ENCODE measurements at places on chromosomes 7 and 10. TPM values are rescaled to one million over a fixed set of nuclear protein-coding genes. Genes with fewer than 3 reads are reported as not detected.

- DNase-seq: no peak
Measured at GRCh38 chr10:98528166-98528804, 81.5 kb upstream of the HPS1 start.

GRCh38 chr7:115178835-115179234 is 256.9 kb downstream of the MDFIC start:
- no peak for DNase-seq

- no peak for DNase-seq
Measured at GRCh38 chr7:133367561-133367960, 114.7 kb downstream of the EXOC4 start.

DNA sequence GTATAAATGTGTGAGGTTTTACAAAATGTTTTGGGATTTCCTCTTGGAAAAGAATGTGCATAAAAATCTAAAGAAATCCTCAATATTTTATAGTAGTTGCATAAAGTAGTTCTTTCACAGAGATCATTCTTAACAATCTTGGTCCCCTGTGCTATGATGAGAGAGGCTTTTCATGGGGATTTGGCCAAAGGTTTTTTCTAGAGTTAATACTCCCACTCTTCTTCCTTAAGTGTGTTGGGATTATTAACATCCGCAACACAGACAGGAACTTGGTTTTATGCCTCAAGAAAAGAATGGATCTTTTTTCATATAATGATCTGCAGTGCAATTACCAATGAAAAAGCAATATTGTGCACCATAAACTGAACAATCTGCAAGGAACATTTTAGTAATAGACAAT is 71.5 kb downstream of the AGMO start:
- DNase-seq: no peak

- no peak for DNase-seq
Measured at GRCh38 chr7:81235997-81236396, 317.1 kb upstream of the SEMA3C start.

GRCh38 chr10:26468291-26468690 is 30.1 kb downstream of the APBB1IP start:
- DNase-seq: no peak

- DNase-seq: peak; percentile 1
Measured at GRCh38 chr10:21675157-21675796, 141.2 kb downstream of the MLLT10 start.

- no peak for DNase-seq
Measured at GRCh38 chr10:61068471-61068870, 124.5 kb upstream of the RHOBTB1 start.

DNA sequence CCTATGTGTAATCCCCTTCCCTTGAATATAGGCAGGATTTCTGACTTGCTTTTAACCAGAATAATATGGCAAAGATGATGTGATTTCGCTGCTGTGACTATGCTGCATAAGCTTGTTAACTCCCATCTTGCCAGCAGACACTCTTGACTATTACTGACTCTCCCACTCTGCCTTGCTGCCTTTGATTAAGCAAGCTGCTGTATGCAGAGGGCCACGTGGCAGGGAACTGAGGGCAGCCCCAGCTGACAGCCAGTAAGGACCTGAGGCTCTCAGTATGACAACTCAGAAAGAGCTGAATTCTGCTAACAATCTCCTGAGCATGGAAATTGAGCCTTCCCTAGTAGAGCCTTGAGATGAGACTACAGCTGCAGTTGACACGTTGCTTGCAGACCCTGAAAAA is 279.4 kb upstream of the CACNA2D1 start:
- DNase-seq: no peak

- no peak for DNase-seq
Measured at GRCh38 chr10:21584834-21585530, 51.0 kb downstream of the MLLT10 start.

GRCh38 chr10:72421885-72422540 is 67.3 kb upstream of the DNAJB12 start:
- no peak for DNase-seq

GRCh38 chr10:27388761-27389399 is 115.2 kb upstream of the RAB18 start:
- no peak for DNase-seq

- DNase-seq: peak; percentile 71
Measured at GRCh38 chr10:117175901-117176534, 21.3 kb upstream of the KCNK18 start.

DNA sequence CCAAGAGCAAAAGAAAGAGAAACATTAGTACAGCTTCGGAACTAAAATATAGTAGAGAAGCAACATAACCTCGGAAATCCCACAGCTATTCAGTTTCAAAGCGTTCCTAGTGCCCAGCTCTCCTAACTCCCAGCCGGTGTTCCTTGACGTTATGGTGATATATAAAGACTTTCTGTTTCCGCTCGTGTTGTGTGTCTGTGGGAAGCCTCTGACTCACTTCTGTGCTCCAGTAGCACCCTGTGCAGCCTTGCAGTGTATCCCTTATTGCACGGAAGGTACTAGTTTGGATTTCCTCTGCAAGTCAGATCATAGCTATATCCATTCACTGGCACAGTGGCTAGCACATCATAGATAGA is 535 bp downstream of the ASAH2B start:
- DNase-seq: peak; percentile 14

DNA sequence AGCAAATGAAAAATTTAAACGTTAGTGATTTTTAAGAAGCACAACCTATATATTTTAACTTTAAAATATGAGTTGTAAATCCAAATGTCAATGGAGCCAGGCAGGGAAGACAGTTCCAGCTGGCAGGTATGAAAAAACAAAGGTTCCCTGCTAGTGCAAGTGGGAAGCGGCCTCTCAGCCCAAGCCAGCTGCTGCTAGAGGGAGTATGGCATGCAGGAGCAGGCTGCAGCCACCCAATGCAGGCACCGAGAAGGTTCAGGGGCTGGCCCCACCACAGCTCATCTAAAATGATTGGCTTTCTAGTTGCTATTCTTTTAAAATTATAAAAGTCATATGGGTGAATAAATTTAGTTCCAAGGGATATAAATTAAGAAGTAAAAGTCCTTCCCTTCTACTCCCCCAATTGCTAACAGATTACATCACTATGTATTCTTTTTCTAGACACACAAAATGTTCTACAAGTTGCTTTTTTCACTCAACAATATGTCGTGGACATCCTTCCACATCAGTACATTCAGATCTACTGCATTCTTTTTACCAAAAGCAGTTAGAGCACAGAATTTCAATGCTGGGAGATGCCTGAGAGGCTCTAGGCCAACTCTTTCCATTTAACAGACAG is 69.3 kb downstream of the SGMS1 start:
- DNase-seq: no peak

DNA sequence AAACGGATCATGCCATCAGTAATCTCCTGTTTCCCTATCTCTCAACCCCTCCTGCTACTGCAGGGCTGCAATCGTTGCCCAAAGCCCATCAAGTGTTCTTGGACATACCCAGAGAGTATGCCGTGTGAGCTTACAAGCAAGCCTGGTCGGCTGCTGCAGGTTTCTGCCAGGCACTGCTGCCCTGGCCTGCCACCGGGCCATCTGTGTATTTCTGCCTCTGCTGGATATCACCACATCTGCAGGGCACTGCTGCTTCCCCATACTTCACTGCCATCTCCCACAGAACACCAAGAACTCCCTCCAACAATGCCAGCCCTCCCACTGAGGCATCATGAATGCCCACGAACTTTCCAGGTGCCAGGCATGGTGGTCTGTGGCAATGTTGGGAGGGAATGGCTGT is 138.2 kb upstream of the SORCS3 start:
- DNase-seq: no peak

- DNase-seq: no peak
Measured at GRCh38 chr10:101014966-101015581, 15.5 kb downstream of the LZTS2 start.

The OPN4 gene
- polyA plus RNA-seq: not detected

The CALCR gene
- 0.34 TPM for polyA plus RNA-seq

The PTPN20 gene
- 1.5 TPM for polyA plus RNA-seq

The LIPJ gene
- polyA plus RNA-seq: 0.10 TPM

The TMEM236 gene
- 34.3 TPM for polyA plus RNA-seq

The ZDHHC16 gene
- 30.7 TPM for polyA plus RNA-seq

The CCDC6 gene
- polyA plus RNA-seq: 41.2 TPM

The SLC35G1 gene
- 60.2 TPM for polyA plus RNA-seq

The OPALIN gene
- not detected for polyA plus RNA-seq

The ASB10 gene
- polyA plus RNA-seq: not detected
